ENCODE measurements at places on chromosomes 12 and 14.

DNA sequence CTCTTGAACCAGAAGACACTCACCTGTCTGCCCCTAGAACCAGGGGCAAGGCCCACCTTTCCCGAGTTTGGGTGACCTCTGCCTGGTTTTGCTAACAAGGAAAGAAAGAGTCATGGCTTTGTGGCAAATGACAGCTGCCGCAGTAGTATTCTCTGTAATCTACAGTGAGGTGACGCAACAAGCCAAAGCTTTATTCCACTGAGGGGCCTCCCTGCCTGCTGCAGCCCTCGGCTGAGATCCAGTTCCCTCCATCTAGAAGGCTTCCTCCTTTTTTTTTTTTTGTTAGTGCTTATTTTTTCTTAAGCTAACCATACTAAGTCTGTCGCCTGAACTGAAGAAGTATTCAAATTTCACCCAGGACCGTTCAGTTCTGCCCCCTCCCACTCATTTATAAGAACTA is 142.3 kb upstream of the TMCC3 start:
- peak; percentile 41 for DNase-seq

GRCh38 chr12:2120982-2121758 is 68.4 kb downstream of the CACNA1C start:
- no peak for DNase-seq

DNA sequence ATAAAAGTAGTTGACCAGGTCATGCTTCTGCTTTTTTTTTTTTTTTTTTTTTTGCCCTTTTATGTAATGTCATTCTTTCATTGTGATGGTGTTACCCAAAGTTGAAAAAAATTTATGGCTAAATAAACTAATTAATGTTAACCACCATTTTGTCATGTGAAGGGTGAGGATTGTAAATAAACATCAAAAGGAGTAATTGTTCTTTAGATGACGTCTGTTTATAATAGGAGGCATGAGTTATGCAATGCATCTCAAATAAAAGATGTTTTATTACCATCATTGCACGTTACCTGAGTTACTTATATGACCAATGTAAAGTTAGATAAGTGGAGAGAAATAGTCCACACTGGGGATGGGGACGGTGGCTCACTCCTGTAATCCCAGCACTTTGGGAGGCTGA is 349.9 kb upstream of the PDE3A start:
- no peak for DNase-seq

GRCh38 chr12:95393191-95393790 is 80.7 kb upstream of the METAP2 start:
- DNase-seq = no peak

GRCh38 chr14:31927348-31927832 is 149.7 kb upstream of the ARHGAP5 start:
- DNase-seq = no peak

DNA sequence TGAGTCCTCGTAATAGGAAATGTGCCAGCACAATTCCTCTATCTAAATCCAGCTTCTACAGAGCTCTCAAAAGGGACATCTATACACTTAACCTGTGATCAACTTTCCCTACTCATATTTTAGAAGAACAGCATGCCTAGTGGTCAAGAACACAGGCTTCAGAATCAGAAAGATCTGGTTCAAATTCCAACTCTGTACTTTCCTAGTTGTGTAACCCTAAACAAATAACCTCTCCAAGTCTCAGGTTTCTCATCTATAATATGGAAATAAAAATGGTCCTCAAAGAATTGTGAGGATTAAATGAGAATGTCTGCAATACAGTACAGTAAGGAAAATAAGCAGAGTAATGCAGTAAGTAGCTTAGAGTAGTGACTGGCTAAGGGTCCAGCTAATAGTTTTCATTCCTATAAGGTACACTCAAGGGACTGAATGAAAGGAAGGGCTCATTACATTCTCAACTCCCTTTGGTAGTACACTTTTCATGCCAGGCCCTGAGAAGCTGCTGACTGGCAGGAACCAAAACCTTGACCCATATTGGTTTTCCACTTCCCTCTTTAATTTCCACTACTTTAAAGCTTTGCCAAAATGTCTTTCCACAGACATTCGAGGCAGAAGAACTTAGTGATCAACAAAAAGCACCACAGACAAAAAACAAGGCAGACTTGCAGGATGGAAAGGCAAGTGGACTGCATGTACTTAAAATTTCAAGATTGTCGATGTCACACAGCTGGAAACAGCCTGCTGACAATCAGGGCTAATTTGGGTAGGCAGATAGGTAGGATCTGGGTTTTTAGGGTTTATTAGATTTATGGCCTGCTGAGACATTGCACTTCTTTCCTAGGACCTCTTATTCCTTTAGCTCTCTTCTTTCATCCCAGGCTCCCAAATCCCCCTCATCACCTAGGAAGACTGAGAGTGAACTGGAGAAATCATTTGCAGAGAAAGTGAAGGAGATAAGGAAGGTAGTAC is 4.3 kb downstream of the CCDC196 start:
- DNase-seq = no peak
